Neuronal stem cell (in vitro differentiated cells): ENCODE measurements at places on chromosomes 11 and 22.

- no peak for DNase-seq
These were observed 4.3 kb downstream of the BCO2 start for GRCh38 chr11:112179601-112180000.

DNA sequence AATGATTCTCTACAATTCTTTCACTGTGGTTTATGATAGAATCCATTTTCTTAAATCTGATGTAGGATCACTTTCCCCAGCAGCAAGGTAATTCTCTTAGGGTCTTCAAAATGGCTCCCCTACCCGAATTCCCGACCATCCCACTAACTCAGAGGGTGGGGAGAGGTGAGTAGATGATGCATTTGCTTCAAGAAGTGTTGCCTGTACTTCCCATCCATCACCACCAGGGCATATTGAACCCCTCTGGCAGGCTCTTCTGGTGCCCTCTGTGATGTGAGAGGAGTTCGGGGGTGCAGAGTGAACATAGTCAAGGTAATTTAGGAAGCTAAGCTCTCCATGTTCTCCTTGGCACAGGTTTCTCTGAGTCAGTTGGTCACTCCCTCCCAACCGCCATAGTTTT lies 52.3 kb downstream of the ZNRF3 start:
- DNase-seq: no peak

GRCh38 chr22:29690476-29690875 lies 29.3 kb upstream of the CABP7 start:
- no peak for DNase-seq

DNA sequence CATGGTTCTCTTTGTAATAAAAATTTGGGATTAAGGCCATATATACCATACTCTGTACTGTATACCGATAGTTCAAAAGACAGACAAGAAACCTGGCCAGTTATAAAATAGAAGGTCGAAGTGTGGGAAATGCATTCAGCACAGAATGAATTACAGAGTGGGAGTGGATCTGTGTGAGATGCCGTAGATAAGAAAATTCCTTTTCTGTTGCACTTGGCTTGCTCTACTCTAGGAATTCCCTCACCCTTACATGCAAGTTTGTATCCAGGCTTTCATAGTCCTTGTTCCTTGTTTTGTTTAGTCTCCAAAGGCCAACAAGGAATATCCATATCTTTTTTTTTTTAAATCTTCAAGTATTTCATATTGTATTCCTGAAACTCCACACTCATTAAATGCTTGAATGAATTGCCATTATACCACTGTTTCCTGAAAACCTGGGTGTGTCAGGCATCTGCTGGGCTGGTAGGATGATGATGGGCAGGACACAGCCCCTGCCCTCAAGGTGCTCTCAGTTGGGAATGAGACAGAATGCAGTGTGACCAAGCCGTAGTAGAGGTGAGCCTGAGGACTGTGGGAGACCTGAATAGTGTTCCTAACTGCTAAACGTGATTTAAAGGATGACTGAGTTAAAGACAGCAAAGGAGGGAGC lies 53.5 kb downstream of the TEAD1 start:
- no peak for DNase-seq

GRCh38 chr11:13429836-13430235 lies 33.2 kb downstream of the BTBD10 start:
- no peak for DNase-seq

DNA sequence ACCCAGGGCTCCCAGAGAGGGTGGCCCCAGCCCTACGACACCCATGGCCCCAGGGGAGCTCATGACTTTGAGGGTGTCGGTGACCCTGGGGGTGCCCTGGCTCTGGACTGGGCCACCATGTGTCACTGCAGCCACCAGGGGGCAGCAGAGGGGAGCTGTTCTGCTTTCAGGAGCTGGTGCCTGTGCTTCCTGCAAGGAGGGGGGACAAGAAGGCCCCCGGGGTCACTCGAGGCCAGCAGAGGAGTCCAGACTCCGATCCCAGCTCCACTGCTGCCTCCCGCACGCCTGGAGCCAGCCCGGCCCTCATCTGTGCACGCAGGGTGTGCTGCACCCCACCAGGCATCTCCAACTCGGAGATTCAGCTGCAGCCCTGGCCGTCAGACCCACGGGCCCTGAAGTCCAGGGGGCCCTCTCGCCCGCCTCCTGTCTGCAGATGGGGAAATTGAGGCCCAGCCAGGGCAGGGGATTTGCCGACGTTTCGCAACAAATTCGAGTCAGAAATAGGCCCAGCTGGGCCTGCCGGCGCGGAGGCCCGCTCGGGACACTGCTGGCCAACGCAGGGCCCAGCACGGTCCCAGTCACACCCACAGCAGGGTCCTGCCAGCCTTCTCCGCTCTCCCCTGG lies 29.5 kb upstream of the WNT7B start:
- peak; percentile 83 for DNase-seq

GRCh38 chr11:120021391-120021953 lies 116.4 kb downstream of the TRIM29 start:
- DNase-seq: no peak

- no peak for DNase-seq
These were observed 14.5 kb downstream of the USP35 start for GRCh38 chr11:78203184-78203583.

DNA sequence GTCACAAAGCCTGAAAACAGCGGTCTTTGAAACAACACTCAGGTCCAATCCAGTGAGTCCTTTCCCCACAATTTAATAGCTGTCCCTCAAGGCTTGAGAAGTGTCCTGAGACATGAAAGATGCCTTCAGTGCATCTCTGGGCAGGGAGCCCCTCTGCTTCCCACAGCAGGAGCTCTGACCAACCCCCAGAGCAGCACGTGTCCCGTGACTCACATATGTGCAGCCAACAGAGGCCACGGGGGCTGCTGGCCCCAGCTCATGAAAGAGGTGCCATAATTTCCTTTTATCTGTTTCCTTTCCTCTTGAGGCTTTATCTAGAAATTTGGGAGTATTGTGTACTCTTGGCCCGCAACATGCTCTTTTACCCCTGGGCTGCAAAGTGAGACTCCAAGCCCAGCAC lies 33.2 kb upstream of the LMO1 start:
- DNase-seq: no peak

DNA sequence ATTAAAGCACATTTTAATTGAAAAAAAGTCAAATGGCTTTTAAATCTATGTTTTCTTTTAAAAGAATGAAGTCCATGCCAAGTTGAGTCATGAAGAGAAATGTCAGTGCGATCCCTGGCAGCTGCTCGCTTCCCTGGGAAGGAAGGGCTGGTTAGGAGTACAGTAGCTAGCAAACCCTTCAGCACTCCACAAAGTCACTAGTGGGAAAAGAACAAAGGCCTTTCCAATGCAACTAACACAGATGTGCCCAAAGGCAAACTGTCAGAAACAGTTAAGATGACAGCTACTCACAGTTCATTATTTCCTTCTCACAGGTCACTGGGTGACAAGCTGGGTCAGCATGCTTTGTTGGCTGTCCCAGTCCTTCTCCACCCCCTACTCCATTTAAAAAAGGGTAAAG lies 308.7 kb downstream of the DCDC1 start:
- peak; percentile 44 for DNase-seq

GRCh38 chr11:64971421-64972233 lies at the start of gene MAJIN:
TSS of gene MAJIN (minus strand) at chr11:64972108. CDS start at chr11:64959405, 12,703 bp downstream.
- peak; percentile 21 for DNase-seq

- DNase-seq: no peak
These were observed 7.1 kb downstream of the TMA7B start for GRCh38 chr22:39967103-39967829.

GRCh38 chr22:49404020-49404419 lies 423.7 kb downstream of the BRD1 start:
- no peak for DNase-seq

DNA sequence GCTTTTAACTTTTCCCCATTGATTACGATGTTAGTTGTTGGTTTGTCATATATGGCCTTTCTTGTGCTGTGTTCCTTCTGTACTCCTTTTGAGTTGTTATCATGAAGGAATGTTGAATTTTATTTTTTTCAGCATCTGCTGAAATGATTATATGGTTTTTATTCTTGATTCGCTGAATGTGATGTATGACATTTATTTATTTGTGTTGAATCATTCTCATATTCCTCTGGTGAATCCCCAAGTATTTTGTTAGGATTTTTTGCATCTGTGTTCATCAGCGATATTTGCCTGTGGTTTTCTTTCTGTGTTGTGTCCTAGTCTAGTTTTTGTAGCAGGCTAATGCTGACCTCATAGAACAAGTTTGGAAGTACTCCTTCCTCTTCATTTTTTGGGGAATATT lies 78.2 kb downstream of the GGT1 start:
- DNase-seq: no peak

DNA sequence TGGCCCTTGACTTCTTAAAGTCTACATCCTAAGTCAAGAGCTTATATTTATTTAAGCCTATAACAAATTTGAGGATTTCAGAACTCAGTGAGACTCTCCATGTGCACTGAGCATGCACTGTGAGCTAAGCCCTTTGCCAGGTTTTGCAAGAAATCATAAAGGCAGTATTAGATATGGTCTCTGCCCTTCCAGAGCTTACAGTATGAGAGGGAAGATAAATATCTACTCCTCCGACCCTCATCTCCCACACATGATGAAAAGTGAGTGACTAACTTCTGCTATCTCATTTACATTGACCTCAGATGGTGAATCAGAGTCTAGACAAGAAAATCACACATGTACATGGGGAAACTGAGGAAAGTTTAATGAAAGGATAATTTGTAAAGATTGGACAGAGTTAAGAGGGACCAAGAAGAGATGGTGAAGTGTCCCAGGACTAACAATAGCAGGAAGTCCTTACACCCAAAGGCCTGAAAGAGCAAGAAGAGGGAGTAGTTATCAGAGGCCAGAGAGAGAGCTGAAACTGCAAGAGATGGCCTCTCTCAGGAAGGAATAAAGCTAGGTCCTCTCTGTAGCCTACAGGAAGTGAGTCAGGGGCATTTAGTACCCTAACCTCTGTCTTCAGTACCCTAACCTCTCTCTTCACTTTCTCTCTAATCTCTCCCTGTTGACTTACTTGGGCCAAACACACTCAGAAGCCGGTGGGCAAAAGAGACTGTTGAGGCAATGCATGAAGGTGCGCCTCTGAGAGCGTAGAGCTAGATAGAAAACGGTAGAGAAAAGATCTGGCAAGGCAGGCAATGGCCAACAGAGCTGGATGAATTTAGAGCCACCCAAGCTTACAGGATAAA lies 23.0 kb upstream of the BLID start:
- DNase-seq: no peak

GRCh38 chr22:43129426-43130425 lies 13.5 kb downstream of the MCAT start:
- DNase-seq: no peak

DNA sequence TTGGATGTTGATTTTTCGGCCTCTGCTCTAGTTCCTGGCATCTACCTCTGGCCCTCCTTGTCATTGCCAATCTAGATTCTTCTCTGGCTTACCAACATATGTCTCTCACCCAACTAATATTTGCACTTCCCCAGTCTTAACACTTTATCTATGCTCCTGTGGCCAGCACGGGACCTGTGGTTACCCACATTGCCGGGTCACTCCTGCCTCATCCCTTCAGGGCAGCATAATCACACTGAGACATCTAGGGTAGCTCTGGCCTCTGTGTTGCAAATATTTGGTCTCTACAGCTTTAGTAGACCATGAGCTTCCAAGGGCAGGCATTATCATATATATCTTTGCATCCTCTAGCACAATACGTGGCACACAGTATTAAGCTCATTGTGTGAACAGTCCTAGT lies 182.0 kb upstream of the ARHGAP20 start:
- DNase-seq: no peak

DNA sequence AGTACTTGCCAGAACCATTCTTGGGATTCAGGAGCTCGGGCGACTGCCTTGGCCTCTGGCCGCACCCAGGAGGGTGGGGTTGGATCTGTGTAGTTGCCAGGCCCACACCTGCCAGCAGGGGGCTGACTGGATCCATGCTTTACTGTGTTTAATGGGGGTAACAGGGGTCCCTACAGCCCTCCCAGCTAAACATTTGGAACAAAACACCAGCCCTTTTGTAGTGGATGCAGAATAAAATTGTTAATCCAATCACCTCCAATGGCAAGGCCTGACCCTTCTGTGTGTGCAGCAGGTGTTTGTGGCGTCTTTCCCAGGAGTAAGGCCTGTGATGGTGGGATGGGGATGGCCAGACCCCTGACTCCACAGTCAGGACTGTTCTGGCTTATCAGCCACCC lies 22.5 kb downstream of the SUN2 start:
- DNase-seq: no peak
